ENCODE measurements at places on chromosomes 2 and 18.

GRCh38 chr2:73074110-73075069 lies 2.9 kb upstream of the SFXN5 start:
- DNase-seq = no peak

GRCh38 chr2:211931314-211931713 lies 607.3 kb downstream of the ERBB4 start:
- no peak for DNase-seq

- DNase-seq = no peak
These were observed 39.0 kb downstream of the GLI2 start for GRCh38 chr2:120774557-120775160.

- DNase-seq = no peak
These were observed 2.2 kb downstream of the HMSD start for GRCh38 chr18:63951302-63951705.

DNA sequence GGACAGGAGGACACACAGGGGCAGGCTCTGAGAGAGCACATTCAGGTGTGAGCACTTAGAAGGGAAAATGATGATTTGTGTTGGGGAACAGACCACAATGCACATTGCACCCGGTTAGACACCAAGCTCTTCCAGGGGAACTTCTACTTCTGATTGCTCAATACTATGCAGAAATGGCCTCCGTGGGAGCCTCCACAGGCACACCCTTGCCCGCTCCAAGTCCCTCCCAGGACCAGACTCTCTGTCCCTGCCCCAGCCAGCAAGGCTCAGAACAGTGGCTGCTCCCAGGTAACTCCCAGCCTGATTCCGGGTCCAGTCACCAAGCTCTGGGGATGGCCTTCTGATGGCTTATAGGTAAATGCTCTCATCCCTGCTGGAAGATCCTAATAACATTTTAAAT lies 56.2 kb downstream of the BCL2L11 start:
- DNase-seq = no peak

DNA sequence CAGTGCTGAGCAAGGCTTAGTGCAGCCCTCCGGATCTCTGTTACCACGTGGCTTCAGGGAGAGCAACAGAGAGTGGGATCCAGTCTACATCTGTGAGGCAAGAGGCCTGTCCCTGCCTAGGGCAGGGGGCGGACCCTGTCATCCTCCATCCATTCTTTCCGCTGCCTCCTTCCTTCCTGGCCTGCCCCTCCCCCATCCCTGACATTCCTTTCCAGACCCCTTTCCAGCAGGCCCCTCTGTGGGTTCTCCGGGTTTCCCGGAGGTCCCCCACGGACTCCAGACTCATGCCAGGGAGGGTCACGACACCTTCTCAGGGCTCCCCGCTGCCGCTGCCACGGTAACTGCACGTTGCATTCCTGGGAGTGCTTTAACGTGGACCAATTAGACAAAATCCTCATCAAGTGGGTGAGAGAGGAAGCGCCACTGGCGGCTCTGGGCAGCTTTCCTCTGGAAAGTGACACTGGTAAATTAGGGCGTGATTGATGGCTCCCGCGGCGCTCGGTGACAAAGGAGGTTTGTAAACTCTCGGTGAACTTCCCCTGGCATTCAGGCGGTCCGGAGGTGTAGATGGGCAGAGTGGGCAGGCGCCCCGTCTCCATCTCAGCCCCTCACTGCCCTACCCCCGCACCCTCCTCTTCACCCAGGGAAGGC lies 11.4 kb downstream of the ATOH8 start:
- no peak for DNase-seq

DNA sequence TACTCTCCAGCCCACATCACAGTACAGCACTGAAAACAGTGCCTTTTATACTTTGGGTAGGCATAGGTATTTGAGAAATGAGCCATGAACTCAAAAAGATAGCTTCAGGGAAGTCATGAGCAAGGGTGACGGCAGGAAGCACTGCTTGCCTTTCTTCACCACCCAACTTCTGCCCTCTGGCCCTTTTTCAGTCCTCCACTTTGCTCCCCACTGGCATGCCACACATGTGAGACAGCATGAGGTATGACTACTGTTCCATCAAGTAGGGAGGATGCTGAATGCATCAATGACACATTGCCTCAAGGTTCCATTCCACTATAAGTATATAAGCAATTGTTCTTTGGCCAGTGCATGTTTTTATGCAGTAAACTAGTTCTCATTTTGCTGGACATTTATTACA lies 373.0 kb downstream of the NRXN1 start:
- no peak for DNase-seq

DNA sequence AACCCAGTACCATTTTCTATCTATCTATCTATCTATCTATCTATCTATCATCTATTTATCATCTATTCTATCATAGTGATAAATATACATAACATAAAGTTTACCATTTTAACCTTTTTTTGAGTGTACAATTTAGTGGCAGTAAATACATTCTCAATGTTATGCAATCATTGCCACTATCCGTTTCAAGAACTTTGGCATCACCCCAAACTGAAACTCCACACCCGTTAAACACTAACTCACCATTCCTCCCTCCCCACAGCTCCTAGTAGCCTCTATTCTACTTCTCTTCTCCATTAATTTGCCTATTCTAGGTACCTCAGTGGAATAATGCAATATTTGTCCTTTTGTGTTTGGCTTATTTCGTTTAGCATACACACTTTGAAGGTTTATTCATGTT lies 82.5 kb upstream of the KCNE4 start:
- no peak for DNase-seq

DNA sequence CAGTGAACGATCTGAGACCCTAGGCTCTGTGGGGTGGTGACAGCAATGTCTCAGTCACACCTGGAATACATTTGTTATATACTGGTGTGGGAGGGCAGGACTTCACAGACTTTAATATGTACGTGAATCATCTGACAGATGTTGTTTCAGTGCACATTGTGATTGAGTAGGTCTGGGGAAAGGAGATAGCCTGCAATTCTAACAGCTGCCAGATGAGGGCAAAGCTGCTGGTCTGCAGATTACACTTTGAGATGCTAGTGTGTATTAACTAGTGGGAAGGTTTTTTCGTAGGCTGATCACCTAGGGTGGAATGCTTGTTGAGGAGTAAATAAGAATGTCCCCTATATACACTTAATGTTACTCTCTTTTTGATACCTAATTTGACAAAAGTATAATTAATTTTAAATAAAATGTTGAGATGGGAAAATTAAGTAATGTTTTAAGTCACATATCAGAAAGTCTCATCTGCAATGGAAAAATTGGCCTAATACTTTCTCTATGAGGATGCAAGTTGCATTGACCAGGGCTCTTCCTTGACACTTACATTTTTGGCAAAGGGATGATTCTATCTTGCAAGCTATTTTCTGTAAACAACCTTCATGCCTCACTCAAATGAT lies 496.9 kb upstream of the HNMT start:
- DNase-seq = no peak

- no peak for DNase-seq
These were observed 215.9 kb upstream of the HDAC4 start for GRCh38 chr2:239616729-239617128.

GRCh38 chr2:105005181-105005951 lies 32.5 kb upstream of the MRPS9 start:
- DNase-seq = no peak

- no peak for DNase-seq
These were observed 26.5 kb downstream of the WDR35 start for GRCh38 chr2:19963386-19963785.
